ENCODE measurements at places on chromosomes 3 and 15.

DNA sequence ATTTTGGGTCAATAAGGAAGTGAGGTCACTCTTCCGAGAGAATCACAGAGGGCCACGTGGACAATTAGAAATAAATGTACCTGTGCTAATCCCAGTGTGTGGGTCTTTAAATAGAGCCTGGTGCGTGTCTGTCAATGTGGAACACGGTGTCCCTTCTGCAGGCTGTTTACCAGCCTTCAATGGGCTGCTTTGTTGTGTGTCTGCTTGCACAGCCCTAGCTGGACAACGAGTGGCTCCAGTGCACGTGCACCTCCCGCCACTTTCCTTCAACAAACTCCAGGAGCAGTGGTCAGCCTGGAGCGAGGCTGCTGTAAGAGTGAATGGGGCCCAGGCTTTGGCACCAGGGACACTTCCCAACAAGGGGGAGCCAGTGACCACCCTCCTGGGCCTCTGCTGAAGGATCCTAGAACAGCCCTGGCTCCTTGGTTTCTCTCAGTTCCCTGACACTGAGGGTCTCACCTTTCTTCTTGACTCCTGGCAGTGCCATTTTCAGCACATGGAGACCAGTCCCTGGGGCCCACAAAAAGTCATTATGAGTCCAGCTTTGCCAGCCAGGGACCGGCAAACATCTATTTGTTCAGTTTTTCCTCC is 76.1 kb downstream of the ISG20 start:
- no peaks in the 10 kb centered on the region for H3K4me1 ChIP-seq
- peaks cover 75% of the 10 kb centered on the region for H3K27me3 ChIP-seq
- no peaks in the 10 kb centered on the region for H3K36me3 ChIP-seq
- no peak for DNase-seq

- no peaks in the 10 kb centered on the region for H3K27me3 ChIP-seq
- no peak overlapping the region for H3K4me3 ChIP-seq
- no peak overlapping the region for H3K27ac ChIP-seq
- no peaks in the 10 kb centered on the region for H3K36me3 ChIP-seq
These were observed 687.4 kb upstream of the CFAP20DC start for GRCh38 chr3:59737241-59737640.

GRCh38 chr3:143565951-143566350 is 282.3 kb downstream of the SLC9A9 start:
- DNase-seq: no peak
- no peaks in the 10 kb centered on the region for H3K27me3 ChIP-seq
- H3K27ac ChIP-seq: no peak overlapping the region
- peaks cover 2% of the 10 kb centered on the region for H3K36me3 ChIP-seq

- H3K4me1 ChIP-seq: no peaks in the 10 kb centered on the region
- no peak overlapping the region for H3K27ac ChIP-seq
- H3K27me3 ChIP-seq: peaks cover 45% of the 10 kb centered on the region
- H3K4me3 ChIP-seq: no peak overlapping the region
These were observed 19.7 kb downstream of the TM4SF4 start for GRCh38 chr3:149494022-149494758.
